ENCODE measurements at places on chromosomes 2 and 18.
A peak's percentile ranks its signal among the peaks of the same experiment; 100 is the strongest.

- no peak for DNase-seq
These were observed 4.2 kb downstream of the ALLC start for GRCh38 chr2:3662239-3662638.

DNA sequence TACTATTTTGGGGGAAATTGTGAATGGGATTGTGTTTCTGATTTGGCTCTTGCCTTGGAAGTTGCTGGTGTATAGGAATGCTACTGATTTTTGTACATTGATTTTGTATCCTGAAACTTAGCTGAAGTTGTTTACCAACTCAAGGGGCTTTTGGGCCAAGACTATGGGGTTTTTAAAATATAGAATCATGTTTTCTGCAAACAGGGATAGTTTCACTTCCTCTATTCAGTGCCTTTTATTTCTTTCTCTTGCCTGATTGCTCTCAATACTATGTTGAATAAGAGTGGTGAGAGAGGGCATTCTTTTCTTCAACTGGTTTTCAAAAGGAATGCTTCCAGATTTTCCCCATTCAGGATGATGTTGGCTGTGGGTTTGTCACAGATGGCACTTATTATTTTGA is 1383.8 kb upstream of the ACVR2A start:
- DNase-seq, result no peak

DNA sequence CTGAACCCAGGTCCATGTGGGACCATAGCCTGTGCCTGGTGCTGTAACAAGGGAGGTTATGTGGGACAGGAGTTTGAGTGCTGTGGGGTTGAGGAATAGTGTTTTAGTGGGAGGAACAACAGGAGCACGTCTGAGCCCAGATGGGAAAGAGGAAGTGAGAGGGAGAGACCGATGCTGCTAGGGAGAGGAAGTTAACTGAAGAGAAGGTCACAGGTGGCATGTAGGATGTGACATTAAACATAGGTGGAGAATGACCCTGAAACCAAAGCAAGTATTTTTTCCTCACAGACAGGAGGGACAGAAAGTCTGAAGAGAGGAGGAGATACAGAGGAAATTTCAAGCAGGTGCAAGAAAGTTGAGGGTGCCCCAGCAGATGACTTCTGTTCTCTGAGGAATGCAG is 87.8 kb downstream of the ACOXL start:
- no peak for DNase-seq

- DNase-seq, result no peak
These were observed 1210.2 kb downstream of the DPP10 start for GRCh38 chr2:115652652-115653051.

GRCh38 chr2:237143676-237144440 is 58.2 kb downstream of the COPS8 start:
- no peak for DNase-seq

- DNase-seq, result no peak
These were observed 76.1 kb downstream of the SCG2 start for GRCh38 chr2:223526106-223526505.

- DNase-seq, result no peak
These were observed 4.6 kb downstream of the TGIF1 start for GRCh38 chr18:3454365-3455089.

GRCh38 chr2:170816504-170817092 is at the start of gene GAD1:
TSS of gene GAD1 (plus strand) at chr2:170816887. CDS start at chr2:170818592, 1,705 bp downstream.
- peak; percentile 72 for DNase-seq

DNA sequence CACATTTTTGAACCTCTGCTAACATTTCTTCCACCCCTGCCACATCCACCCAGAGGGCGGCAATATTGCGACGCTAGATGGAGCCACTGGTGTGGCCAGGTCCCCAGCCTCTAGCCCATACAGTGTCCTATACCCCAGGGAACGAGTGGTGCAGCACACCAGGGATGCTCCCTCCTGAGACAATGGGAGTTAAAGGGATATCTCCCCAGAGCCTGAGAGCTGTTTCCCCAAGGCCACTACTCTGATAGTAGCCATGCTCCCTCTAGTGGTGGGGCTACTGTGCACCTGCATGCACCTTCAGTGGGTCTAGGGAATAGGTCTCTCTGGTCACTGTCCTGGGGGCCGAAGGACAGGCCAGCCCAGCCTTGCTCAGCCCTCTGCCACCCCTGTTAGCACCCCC is 336.4 kb upstream of the FSHR start:
- no peak for DNase-seq

DNA sequence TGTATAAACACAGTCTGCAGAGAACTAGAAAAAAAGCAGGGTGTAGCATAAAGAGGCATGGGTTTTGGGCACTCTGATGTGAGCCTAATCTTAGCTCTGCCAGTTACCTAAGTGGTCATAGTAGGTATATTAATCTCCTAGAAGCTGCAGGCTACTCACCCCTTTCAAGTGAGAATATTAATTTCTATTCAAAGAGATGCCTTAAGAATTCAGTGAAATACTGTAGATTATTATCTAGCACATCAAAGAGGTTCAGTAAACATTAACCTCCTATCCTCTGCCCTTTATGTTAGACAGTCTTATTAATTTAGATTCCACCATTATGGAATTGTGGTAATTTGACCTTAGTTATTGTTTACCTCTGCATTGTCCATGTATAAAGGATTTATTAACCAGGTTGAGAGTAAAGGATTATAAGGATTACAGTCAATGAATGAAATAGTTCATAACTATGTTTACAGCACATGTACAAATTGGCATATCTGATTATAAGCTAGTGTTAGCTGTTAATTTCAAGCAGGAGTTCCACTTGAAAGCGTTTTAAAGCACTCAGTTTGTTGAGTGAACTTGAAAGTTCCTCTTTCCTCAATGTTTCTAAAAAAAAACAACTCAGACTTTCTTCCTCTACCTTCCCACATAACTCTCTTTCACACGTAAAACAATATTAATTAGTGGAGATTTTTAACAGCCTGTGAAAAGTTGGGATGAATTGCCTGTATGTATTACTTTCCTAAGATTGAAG is 150.6 kb upstream of the EPC2 start:
- DNase-seq, result no peak

DNA sequence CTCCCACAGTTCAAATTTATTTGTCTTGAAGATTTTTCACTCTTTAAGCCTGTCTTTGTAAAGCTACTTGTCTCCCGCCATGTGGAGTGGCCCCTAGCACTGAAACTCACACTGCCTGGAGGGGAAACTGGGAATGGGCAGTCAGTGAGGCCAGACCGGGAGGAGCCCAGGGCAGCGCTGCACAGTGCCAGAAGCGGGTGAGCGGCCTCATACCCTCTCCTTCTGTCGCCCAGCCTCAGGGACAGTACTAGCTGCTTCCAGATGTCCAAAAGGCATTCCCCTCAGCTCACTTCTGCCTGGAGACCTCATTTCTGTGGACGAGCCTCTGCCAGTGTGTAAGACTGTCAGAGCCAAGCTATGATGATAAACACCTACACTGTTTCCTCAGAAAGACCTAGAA is 79.9 kb downstream of the SEPTIN10 start:
- DNase-seq, result no peak

DNA sequence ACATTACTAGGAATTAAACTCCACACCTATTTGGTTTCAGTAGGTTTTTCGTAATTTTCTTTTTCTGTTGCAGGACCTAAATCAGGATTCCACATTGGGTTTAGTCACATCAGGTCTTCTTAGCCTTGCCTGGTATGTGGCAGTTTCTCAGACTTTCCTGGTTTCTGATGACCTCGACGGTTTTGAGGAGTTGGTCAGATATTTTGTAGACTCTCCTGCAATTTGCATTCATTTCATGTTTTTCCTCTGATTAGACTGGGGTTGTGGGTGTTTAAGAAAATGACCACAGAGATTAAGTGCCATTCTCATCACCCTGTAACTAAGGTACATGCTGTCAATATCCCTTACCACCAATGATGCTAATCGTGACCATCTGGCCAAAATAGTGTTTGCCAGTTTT is 97.3 kb upstream of the ST6GAL2 start:
- no peak for DNase-seq

- no peak for DNase-seq
These were observed 90.8 kb downstream of the WDSUB1 start for GRCh38 chr2:159195697-159196096.

DNA sequence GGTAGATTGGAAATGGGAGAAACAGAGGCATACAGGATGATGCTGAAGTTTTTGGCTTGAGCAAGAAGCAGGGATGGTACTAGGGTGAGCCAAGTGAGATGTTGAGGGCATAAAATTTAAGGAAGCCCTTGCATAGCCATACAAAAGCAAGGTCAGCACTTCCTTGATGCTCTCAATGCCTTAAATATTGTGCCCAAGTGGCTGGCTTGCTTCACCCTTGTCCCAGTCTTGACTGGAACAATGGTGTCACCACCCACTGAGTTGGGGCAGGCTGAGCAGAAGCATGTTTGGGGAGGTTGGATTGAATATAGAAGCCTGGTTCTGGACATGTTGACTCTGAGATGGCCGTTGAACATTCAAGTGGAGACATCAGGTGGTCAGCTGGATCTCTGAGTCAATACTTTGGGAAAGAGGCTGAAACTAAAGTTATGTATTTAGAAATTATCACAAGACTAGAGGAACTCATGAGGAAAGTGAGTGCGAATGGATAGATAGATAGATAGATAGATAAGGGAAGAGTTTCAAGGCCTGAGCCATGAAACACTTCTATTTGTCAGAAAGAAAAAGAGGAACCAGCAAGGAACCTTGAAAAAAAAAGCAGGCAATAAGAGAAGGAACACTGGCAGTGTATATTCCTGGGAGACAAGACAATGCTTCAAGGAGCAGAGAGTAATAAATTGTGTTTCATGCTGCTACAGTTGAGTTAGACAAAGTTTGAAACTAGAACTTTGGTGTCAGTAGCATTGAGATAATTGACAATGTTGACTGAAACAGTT is 43.0 kb upstream of the HNMT start:
- no peak for DNase-seq

- DNase-seq, result no peak
These were observed 12.6 kb upstream of the KCMF1 start for GRCh38 chr2:84958135-84959059.

- no peak for DNase-seq
These were observed 119.5 kb downstream of the GYPC start for GRCh38 chr2:126775300-126775985.

DNA sequence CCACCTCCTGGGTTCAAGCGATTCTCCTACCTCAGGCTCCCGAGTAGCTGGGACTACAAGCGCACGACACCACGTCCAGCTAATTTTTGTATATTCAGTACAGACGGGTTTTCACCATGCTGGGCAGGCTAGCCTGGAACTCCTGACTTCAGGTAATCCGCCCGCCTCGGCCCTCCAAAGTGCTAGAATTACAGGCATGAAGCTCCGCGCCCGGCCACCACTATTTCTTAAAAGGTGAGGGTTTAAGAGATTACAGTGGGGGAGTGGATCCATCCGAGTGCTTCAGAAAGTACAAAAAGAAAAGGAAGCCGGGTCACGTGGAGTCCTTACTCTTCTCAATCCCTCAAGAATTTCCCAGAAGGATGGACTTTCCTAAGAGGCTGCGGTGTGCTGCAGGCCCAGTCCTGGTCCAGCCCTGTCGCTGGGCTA is 146.9 kb downstream of the ANKRD44 start:
- DNase-seq, result no peak

GRCh38 chr2:191266201-191266600 is 21.0 kb downstream of the MYO1B start:
- DNase-seq, result no peak

DNA sequence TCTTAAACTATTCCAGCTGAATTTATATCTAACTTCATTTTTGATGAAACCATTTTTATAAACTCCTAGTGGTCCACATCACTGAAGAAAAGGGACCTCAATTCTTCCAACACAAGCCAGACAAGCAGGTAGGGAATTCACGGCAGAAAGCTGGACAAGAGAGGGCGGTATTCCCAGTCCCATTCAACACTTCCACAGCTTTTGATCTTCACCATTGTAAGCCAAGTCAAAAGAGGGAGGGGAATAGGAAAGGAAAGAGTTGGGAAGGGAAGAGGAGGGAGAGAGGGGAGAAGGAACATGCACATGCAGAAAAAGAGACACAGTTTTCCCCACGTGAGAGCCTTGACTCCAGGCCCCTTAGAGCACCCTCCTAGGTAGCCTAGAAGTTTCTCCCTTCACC is 77.4 kb downstream of the CCBE1 start:
- DNase-seq, result no peak

DNA sequence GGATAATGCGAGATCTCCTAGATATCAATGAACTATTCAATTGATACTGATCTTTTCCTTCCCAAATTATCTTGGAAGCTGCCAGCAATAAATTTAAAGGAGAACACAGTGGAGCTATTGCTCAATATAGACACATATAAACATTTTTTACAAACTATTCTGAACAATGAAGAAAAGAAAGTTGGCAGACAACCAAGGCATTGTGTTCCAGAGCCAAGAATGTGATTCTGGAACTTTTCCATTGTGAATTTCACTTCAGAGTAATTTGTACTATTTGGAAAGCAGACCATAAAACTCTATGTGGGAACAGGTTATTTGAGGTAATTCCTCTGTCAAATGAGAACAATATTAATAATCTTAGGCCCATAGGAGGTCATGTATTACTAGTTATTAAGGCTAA is 588.2 kb downstream of the IRS1 start:
- DNase-seq, result no peak

DNA sequence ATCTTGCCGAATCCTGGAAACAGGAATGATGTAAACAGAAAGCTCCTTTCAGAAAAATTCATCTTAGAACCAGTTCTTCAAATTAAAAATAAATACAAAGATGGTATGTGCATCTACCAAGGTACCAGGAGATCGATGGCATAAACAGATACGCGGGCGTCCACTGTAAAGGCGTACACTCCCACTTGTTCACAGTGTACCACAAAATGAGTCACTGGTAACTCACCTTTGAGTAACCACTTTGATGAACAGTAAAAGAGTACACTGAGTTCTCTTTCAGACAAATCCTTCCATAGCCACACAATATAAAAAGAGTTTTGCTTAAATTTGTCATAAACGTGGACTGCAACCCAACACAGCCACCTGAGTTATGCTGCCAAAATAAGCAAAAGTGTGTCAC is 128.3 kb downstream of the DNER start:
- no peak for DNase-seq

DNA sequence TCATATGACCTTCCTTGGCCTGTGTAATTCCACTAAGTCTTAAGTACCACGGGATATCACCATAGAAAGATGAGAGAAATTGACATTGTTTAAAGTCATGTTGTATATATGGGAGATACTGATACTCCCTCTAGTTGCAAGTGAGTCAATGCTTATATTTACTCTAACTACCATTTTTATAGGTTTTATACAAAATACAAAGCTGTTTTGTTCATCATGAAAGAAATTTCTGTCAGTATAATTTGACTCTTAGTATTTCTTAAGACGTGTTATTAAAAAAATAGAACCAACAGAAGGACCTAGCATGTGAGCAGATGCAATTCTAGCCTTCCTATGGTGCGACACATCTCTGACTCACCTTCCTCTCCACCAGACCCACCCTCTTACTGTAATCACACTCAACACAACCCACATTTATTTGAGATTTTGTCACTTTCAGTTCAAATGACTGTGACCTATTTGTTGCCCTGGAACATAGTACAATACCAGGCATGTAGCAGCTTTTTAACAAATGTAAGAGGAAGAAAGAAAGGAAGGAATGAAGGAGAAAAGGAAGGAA is 453.1 kb downstream of the CMPK2 start:
- no peak for DNase-seq

DNA sequence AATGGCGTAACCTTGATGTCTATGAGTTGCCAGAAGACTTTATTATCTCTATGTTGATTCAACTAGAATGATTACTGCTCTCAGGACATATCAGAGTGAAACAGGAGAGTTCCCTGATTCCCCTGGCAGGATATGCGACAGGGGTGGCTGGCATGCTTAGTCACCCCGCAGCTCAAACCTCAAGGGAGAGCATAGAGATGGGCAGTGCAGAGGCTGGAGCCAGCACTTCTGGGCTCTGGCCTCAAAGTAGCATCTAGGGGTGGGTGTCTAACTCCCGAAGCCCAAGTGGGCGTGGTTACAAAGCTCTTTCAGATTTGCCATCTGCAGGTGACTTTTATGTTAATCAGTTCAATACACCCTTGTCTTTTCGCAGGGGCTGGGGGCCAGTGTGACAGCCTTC is 391.6 kb downstream of the ADCYAP1 start:
- DNase-seq, result no peak
